GM23248 (cell line): ENCODE measurements at places on chromosomes 6 and 20.

- no peak for DNase-seq
Measured at GRCh38 chr6:34476447-34476846, 10.6 kb downstream of the PACSIN1 start.

- no peak for DNase-seq
Measured at GRCh38 chr20:5474646-5475550, 158.1 kb upstream of the PROKR2 start.

DNA sequence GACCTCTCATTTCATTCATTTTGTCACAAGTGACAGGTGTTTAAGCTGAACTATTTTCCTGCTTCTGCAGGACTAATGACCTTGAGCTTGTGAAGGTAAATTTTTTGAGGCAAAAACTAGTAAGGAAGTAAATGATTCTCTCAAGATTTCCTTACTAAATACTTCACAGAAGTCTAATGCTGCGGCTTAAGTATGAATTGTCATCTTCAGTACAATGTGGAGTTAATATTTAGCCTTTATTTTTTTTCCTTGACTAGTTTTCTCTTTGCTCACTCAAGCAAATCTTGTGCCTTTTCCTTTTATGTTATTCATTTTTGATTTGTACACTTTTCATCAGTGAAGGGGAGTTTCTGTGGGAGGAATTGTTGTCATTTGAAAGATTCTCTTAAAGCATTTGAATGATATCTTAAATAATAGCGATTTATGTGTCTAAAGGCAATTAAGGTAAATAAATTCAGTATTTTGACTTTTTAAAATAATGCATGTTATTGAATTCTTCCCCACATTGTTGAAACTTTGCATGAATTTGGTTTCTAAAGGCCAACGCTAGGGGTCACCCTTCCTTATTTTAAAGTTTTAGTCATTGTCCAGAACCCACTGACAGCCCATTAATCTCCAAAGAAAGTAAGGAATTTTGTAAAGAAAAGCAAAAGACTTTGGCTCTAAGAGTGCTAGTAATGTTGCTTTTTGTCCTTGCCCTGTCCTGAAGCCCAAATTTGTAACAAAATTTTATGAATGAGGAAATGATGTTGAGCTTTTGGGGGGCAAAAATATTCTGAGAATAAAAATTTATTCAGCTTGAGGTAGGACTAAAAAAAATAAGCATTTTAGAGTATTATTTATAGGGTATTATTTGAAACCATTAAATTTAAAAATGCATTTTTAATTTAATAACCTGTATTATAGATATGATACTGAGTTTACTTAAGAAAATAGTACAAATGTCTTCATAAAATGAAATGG lies 157.4 kb upstream of the LAMA2 start:
- DNase-seq, result peak; percentile 60

DNA sequence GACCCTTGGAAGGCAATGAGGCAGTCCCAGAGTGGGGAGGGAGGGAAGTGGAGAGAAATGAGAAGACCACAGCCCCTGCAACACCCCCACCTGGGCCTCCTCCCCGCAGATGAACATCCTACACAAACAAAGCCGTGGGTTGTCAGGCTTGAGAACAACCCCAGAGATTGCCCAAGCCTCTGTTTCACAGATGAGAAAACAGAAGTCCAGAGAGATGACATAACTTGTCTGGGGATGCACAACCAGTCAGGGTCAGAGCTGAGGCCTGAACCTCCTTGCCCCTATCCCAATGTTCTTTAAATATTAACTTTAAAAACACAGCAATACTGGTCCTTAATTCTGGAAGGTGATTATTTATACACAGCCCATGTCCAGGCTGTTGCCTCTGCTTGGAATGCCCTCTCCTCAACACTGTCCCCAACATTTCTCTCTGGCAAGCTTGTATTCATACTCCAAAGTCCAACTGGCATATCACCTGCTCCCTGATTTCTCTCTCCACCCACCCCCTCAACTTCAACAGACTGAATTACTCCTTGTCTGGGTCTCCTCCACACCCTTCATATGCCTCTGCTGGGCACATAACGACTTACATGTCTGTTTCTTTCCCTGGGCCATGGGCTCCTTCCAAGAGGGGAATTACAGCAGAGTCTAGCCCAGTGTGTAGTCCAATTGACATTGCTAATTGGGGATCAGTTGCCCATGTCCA lies 135.5 kb upstream of the LRFN2 start:
- peak; percentile 62 for DNase-seq

- DNase-seq, result no peak
Measured at GRCh38 chr20:23690581-23690980, 1.7 kb upstream of the CST4 start.

GRCh38 chr6:97304701-97305100 lies 21.7 kb upstream of the MMS22L start:
- peak; percentile 36 for DNase-seq

DNA sequence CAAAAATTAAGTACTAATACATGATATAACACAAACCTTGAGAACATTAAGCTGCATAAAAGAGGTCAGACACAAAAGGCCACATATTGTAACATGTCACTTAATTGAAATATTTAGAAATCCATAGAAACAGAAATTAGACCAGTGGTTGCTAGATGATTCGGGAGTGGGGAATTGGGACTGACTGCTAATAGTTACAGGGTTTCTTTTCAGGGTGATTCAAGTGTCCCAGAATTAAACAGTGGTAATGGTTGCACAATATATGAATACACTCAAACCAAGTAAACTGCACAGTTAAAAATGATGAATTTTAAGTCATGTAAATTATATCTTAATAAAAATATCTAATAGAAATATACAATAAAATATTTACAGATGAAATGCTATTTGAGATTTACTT lies 174.5 kb downstream of the WDR27 start:
- DNase-seq, result peak; percentile 82

GRCh38 chr20:308427-309038 lies 11.2 kb downstream of the ZCCHC3 start:
- DNase-seq, result no peak

DNA sequence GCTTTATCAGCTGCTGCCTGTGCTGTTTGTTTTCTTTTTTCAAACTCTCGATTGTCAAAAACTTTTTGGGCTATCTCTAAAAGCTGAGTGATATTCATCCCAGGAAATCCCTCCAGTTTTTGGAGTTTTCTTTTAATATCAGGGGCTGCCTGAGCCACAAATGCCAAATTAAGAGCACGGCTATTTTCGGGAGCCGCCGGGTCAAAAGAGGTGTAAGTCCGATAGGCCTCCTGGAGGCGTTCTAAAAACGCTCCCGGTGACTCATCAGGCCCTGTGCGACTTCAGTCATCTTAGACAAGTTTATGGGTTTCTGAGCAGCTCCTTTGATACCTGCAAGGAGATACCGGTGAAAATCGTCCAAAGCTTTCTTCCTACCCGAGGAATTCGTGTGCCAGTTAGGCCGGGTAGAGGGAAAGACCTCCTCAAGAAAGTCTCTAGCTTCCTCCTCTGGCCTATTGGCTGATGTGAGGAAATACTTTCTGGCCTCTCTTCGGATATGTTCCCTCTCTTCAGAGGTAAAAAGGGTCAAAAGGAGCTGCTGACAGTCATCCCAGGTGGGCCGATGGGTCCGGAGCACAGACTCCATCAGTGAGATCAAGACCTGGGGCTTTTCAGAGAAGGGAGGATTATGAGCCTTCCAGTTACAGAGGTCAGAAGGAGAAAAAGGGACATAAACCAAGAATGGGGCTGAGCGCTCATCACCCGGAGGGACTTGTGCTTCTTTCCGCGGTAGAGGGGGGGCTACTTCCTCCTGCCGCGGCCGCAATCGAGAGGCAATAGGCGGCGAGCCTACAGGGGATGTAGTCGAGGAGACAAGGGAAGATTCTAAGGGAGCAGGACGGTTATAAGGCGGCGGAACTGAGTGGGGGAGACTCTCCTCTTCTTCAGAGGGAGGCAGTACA lies 151.1 kb downstream of the TRIM27 start:
- peak; percentile 25 for DNase-seq
